ENCODE measurements at places on chromosomes 3 and 15. TPM values are rescaled to one million over a fixed set of nuclear protein-coding genes. Genes with fewer than 3 reads are reported as not detected.

The CHL1 gene
- not detected for total RNA-seq

The BFSP2 gene
- total RNA-seq, result not detected

The CCR9 gene
- total RNA-seq, result not detected

The TLR9 gene
- total RNA-seq, result not detected

The MYH15 gene
- 0.15 TPM for total RNA-seq

The SLC12A1 gene
- not detected for total RNA-seq

The CYP8B1 gene
- not detected for total RNA-seq

The INO80 gene
- 35.4 TPM for total RNA-seq

The SOX2 gene
- total RNA-seq, result not detected

The LDHAL6B gene
- not detected for total RNA-seq

The AHSG gene
- not detected for total RNA-seq

The FOXB1 gene
- total RNA-seq, result not detected

The PTX3 gene
- total RNA-seq, result 258 TPM

The KBTBD12 gene
- not detected for total RNA-seq

The GPR171 gene
- total RNA-seq, result not detected

The BMF gene
- total RNA-seq, result 4.5 TPM

The FETUB gene
- total RNA-seq, result not detected

The SERPINI2 gene
- not detected for total RNA-seq

The CKMT1B gene
- total RNA-seq, result not detected

The SUSD5 gene
- 4.3 TPM for total RNA-seq

The TMEM62 gene
- 18.9 TPM for total RNA-seq

The TEX55 gene
- total RNA-seq, result not detected

The TICRR gene
- total RNA-seq, result 6.0 TPM

All from mammary microvascular endothelial cell (primary cell).